ENCODE measurements at places on chromosomes 7 and 10. TPM values are rescaled to one million over a fixed set of nuclear protein-coding genes. Genes with fewer than 3 reads are reported as not detected.

Gene PDCD11
- total RNA-seq = 39.0 TPM

Gene SLC12A9
- 36.9 TPM for total RNA-seq

Gene ODAD2
- total RNA-seq = 4.7 TPM

Gene SPDYE9
- total RNA-seq = not detected

Gene WDR11
- total RNA-seq = 102 TPM

Gene ZNF467
- total RNA-seq = 13.2 TPM

Gene PTEN
- 317 TPM for total RNA-seq

DNA sequence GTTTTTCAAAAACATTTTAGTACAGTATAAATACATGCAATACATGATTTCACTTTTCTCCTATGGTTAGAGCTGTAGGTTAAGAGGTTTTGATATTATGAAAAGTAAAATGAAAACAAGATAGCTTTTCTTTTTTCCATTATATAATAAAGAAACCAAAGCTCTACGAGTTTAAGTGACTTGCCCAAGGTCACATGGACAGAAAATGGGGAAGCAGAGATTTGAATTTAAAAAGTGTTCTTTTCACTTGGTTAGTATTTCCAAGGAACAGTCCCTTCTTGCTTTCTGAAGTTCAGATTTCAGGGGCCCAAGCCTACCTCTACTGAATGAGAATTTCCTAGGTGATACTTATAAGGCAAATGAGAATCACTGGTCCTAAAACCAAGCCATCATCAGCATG, 13.2 kb upstream of the MAP3K8 start:
- H3K36me3 ChIP-seq = no peaks in the 10 kb centered on the region
- H3K4me1 ChIP-seq = no peaks in the 10 kb centered on the region
- H3K4me3 ChIP-seq = no peak overlapping the region
- no peak overlapping the region for H3K27ac ChIP-seq

DNA sequence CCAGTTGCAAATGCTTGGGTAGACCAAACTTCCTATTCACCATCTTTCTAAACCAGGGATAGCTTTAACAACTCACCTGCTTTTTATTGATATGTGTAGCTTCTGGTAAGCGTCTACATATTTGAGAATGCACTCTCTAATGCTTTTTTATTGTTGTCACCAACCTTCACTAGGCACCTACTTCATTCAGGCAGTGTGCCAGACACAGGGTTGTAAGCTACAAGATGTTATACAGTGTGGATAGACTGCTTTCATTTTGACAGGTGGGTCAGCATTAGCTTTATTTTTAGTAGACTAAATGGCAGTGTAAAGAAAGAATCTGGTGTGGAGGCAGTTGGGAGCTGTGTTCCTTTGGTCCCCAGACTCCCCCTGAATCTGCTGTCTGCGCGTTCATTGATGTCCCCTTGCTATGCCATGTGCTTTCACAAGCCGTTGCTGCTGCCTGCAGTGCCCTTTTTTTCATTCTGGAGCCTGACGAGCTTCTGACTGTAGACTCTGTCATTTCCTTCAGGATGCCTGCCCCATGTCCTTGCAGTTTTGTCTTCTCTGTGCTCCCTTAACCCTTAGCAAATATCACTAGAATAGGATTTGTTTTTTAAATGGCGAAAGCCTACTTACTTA, 32.1 kb downstream of the NRF1 start:
- H3K27ac ChIP-seq = no peak overlapping the region
- no peaks in the 10 kb centered on the region for H3K27me3 ChIP-seq
- no peak overlapping the region for H3K4me3 ChIP-seq
- H3K4me1 ChIP-seq = no peaks in the 10 kb centered on the region
- DNase-seq = no peak

DNA sequence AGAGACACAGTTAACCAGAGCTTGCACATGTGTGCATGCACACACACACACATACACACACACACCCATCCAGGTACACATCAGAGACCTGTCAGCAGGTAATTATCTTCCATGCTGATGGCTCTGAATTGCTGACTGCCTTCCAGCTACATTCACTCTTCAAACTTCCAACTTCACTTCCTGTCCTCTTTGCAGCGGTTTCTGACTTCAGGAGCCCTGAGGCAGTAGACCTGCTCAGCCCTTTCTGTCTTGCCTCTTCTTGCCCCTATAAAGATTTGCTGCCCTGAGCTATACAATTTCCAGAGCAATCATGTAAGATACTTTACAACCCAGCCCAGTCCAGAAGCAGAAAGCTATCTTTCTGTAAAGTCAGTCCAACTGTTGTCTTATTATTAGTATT, 310.2 kb downstream of the FGFR2 start:
- DNase-seq = no peak
- no peak overlapping the region for H3K4me3 ChIP-seq
- H3K27ac ChIP-seq = no peak overlapping the region
- H3K4me1 ChIP-seq = peaks cover 6% of the 10 kb centered on the region
- H3K27me3 ChIP-seq = no peaks in the 10 kb centered on the region
- no peaks in the 10 kb centered on the region for H3K36me3 ChIP-seq

DNA sequence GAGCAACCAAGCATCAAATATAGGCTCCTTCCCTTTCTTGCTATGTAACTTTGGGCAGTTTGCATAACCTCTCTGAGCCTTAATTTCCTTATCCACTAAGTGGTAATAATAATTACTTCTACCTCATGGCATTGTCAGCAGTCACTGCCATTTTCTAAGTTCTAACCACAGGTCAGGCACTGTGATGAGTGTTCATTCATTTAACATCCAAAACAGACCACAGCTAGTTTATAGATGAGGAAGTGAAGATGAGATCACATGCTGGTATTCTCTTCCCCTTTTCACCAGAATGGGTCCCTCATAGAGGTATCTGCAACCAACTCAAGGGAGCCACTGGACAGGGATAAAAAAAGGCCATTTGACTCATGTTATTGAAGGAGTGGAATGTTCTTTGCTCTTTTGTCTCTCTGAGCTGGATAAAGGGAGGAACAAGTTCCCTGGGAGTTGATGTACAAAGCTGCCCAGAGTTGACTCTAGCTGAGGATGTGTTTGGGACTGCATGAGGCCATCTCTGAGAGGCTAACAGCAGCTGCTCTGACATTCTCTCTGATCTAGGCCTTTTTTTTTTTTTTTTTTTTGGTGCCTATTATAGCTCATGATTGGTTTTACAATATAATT, 65.0 kb downstream of the DNAJC12 start:
- H3K36me3 ChIP-seq = no peaks in the 10 kb centered on the region
- no peak for DNase-seq
- no peaks in the 10 kb centered on the region for H3K4me1 ChIP-seq
- no peak overlapping the region for H3K27ac ChIP-seq
- no peaks in the 10 kb centered on the region for H3K27me3 ChIP-seq
- no peak overlapping the region for H3K4me3 ChIP-seq

DNA sequence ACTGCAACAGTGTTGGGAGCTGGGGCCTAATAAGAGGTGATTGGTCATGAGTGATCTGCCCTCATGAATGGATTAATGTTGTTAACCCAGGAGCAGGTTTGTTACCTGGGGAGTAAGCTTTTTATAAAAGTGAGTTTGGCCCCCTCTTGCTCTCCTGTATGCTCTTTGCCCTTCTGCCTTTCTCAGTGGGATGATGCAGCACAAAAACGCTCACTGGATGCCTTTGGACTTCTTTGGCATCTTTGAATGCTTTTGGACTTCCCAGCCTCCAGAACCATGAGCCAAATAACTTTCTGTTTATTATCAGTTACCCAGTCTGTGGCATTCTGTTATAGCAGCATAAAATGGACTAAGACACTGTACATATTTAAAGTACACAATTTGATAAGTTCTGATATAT, 48.5 kb downstream of the CCDC71L start:
- H3K4me1 ChIP-seq = no peaks in the 10 kb centered on the region
- no peaks in the 10 kb centered on the region for H3K27me3 ChIP-seq
- no peak overlapping the region for H3K4me3 ChIP-seq

- no peaks in the 10 kb centered on the region for H3K36me3 ChIP-seq
- no peaks in the 10 kb centered on the region for H3K4me1 ChIP-seq
- no peak overlapping the region for H3K4me3 ChIP-seq
- no peak overlapping the region for H3K27ac ChIP-seq
Observed at GRCh38 chr10:121613456-121613855, 15.2 kb upstream of the FGFR2 start.

GRCh38 chr10:88066319-88066718, 202.9 kb downstream of the PTEN start:
- no peak overlapping the region for H3K4me3 ChIP-seq
- H3K27ac ChIP-seq = no peak overlapping the region
- DNase-seq = no peak
- no peaks in the 10 kb centered on the region for H3K27me3 ChIP-seq
- no peaks in the 10 kb centered on the region for H3K4me1 ChIP-seq
- no peaks in the 10 kb centered on the region for H3K36me3 ChIP-seq

- H3K4me3 ChIP-seq = no peak overlapping the region
- no peak overlapping the region for H3K27ac ChIP-seq
- no peaks in the 10 kb centered on the region for H3K4me1 ChIP-seq
Observed at GRCh38 chr7:134353411-134353810, 36.7 kb upstream of the SLC35B4 start.

DNA sequence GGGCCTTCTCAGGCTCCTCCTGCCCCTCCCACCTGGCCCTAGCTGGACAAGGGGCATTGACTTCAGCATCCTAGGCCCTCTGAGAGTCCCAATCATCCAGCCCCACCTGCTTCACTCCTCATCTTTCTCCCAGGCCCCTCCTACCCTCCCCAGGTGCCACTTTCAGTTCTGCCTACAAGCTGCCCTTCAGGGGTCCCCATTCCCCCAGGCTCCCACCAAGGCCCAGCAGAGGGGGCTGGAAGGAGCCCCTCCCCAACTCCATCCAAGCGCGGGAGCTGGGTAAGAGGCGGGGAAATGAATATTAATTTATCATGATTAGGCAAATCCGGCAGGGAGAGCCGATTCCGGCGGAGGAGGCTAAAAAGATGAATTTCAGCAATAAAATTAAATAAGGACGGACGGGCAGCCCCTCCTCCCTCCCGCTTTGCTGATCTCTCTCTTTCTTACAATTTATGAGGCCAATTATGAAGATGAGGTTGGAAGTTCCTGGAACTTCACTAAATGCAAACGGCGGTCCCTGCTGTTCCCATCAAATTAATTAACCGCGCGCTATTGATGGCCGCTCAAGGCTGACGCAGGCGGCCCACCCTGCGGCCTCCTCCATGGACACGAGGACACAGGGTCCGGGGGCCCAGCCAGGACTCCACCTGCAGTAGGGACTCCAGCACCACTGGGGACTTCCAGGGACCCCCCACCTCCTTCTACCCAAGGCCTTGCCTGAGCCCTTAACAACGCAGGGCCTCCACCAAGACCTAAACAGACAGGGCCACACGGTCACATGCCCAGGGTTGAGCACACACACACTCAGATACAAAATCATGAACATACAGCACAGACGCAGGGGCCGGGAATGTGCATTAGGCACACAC, 13.9 kb downstream of the POLL start:
- no peak overlapping the region for H3K27ac ChIP-seq
- peaks cover 9% of the 10 kb centered on the region for H3K27me3 ChIP-seq
- no peak for DNase-seq
- H3K4me1 ChIP-seq = peaks cover 15% of the 10 kb centered on the region
- H3K4me3 ChIP-seq = no peak overlapping the region

GRCh38 chr10:87558333-87558732, 53.6 kb downstream of the MINPP1 start:
- H3K36me3 ChIP-seq = no peaks in the 10 kb centered on the region
- no peaks in the 10 kb centered on the region for H3K27me3 ChIP-seq
- no peaks in the 10 kb centered on the region for H3K4me1 ChIP-seq
- no peak overlapping the region for H3K4me3 ChIP-seq

DNA sequence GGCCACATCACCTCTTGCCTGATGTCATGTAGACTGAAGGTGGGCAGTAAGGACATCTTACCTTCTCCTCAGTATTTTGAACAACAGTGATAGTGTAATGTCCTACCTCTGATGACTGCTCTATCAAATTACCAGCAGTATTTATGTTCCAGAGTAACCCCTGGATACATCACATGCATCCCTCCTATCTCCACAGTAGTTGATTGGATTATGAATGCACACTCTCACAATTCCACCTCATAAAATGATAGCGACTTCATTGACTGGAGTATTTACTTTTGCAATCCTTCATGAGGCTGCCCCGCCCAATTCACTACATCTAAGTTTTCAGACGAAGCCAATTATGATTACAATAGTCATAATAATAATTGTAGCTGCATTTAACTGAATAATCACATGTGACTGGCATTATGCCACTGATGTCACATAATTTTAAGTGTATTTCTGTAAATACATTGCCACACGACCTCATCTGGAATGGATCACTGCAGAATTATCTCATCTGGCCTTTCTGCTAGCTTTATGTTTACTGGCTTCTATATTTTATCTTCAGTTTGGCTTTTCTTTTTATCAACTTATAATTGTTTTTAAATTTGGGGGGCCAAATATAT, 268.9 kb downstream of the SLC25A13 start:
- no peaks in the 10 kb centered on the region for H3K36me3 ChIP-seq

- H3K4me1 ChIP-seq = no peaks in the 10 kb centered on the region
- no peak overlapping the region for H3K4me3 ChIP-seq
- DNase-seq = no peak
- H3K27me3 ChIP-seq = no peaks in the 10 kb centered on the region
Observed at GRCh38 chr7:107684947-107685463, 24.4 kb downstream of the SLC26A4 start.

- H3K4me1 ChIP-seq = no peaks in the 10 kb centered on the region
- no peak for DNase-seq
- H3K4me3 ChIP-seq = no peak overlapping the region
Observed at GRCh38 chr10:43980715-43981114, 332.0 kb upstream of the ZNF32 start.

DNA sequence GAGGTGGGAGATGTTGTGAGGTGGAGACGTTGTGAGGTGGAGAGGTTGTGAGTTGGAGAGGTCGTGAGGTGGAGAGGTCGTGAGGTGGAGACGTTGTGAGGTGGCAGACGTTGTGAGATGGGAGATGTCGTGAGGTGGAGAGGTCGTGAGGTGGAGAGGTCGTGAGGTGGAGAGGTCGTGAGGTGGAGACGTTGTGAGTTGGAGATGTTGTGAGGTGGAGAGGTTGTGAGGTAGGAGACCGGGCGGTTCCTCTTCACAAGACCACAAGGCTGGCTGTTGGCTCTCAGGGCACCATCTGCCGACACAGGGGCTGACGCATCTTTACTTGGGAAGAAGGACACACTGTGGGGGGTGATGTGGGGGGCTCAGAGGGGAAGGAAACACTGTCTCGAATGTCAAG, 34.7 kb upstream of the SHH start:
- no peak overlapping the region for H3K4me3 ChIP-seq
- H3K27ac ChIP-seq = no peak overlapping the region
- H3K27me3 ChIP-seq = no peaks in the 10 kb centered on the region
- H3K4me1 ChIP-seq = no peaks in the 10 kb centered on the region
- H3K36me3 ChIP-seq = no peaks in the 10 kb centered on the region

DNA sequence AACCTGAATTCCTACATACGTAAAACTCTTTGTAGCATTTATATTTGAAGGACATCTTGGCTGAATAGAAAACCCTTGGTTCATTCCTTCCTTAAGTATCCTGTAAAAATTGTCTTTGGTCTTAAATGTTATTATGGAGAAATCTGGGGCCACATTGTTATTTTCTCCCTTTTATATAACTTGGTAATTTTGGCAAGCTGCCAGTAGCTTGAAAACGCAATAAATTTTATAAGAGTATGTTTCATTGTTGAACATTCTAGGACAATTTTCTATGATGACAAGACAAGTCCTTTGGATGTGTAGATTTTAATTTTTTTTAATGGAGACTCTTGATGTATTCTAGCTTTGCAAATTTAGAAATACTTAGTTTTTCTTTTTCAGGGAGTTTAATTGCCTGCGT, 191.9 kb downstream of the ABCA13 start:
- H3K4me1 ChIP-seq = no peaks in the 10 kb centered on the region
- H3K27me3 ChIP-seq = no peaks in the 10 kb centered on the region
- DNase-seq = no peak
- no peak overlapping the region for H3K27ac ChIP-seq
- H3K36me3 ChIP-seq = no peaks in the 10 kb centered on the region
- H3K4me3 ChIP-seq = no peak overlapping the region

GRCh38 chr10:50447691-50448090, 176.1 kb downstream of the SGMS1 start:
- H3K27me3 ChIP-seq = no peaks in the 10 kb centered on the region
- no peaks in the 10 kb centered on the region for H3K36me3 ChIP-seq
- H3K4me1 ChIP-seq = no peaks in the 10 kb centered on the region
- DNase-seq = no peak
